ENCODE measurements at places on chromosomes 7 and 10.

GRCh38 chr10:33799281-33799943, 464.9 kb upstream of the NRP1 start:
- no peak for DNase-seq

DNA sequence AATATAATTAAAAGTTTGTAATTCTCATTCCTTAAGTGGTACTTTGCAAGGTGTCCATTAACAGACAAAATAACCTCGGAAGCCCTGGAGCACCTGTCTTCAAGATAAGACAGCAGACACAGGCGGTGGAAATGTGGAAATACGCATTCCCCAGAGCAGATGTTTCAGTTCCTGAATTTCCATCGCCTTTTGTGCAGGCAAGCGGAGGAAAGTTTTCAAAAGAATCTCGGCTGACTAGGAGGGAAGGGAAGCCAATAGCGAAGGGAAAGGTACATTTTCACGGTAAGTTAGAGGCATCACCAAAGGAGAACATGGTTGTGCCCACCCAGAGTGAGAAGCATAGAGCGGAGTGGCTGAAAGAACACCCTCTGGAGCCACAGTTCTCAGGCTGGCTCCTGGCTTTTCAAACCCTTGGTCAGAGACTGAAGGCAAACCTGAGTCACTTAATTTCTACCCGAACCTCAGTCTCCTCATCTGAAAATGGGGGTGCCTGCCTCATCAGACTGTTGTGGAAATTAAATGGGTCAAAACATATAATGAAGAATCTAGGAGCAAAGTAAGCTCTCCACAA, 13.6 kb downstream of the CPA1 start:
- DNase-seq: peak; percentile 8

GRCh38 chr7:92417913-92418312, 29.4 kb upstream of the GATAD1 start:
- DNase-seq: no peak

GRCh38 chr7:120272701-120273475, at the start of gene KCND2:
Gene KCND2 (plus strand): TSS chr7:120273175.
- no peak for DNase-seq

DNA sequence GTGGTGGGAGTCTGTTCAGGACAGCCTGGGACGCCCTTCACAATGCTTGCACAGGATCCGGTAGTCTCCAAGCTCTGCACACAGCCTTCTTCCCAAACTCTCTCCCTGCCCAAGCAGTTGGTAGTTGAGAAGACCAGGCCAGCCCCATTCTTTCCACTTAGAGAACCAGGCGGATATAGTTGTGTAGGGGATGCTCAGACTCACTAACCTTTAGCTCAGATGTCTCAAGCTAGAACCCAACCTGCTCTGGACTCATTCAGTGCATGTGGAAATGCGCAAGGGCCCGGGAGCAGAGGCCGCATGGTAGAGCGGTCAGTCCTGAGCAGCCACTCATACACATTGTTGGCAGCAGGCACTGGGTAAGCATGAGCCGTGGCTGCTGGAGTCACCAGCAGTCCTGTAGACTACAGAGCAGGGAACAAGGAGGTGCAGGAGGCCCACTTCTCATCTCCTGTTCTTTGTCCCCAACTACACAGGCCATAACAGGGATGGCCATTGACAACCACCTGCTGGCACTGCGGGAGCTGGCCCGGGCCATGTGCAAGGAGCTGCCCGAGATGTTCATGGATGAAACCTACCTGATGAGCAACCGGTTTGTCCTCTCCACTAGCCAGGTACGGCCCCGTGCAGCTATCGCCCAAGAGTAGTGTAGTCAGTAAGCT, 17.2 kb upstream of the C10orf53 start:
- no peak for DNase-seq

DNA sequence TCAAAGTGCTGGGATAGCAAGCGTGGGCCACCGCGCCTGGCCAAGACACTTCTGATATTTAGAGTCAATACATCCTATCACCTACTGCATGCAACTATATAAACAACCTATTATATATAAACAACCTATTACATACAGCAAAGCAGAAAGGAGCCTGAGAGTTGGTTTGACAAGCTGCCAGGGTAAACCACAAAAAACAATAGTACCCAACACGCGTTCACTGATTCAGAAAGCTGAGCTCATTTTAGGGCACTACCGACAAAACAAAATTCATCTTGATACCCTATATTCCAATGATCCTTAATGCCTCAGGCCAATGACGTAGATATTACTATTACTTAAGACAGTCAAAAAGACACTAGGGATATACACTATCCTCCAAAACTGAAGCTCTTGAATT, 16.2 kb downstream of the MALSU1 start:
- DNase-seq: no peak

GRCh38 chr7:111763221-111763801, 201.0 kb upstream of the IMMP2L start:
- no peak for DNase-seq
